Stimulated activated naive B cell treated with anti-CD40 and anti-IgM and Interleukin-4, amounts not matched to agents 10 μg/mL and 1 μg/mL and 100 μg/mL, for 72 hours (primary cell): ENCODE measurements at places on chromosomes 1 and 21.

DNA sequence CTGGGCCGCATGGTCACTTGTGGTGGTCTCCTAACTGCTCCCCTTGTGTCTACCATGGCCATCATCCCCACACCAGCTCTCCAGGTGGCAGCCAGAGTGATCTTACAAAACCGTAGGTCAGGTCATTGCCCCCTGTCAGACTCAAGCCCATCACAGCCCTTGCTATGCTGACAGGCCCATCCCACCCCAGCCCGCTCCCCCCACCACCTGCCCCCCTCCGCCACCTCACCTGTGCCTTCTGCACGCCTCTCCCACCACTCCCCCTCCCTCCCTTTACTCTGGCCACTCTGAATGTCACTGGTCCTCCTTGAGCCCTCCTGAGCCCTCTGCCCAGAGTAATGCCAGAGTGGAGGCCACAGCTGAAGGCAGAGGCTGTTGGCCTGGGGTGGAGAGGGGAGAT is 28.5 kb downstream of the TEX35 start:
- DNase-seq = no peak

- no peak for DNase-seq
These were observed 476 bp downstream of the AXDND1 start for GRCh38 chr1:179366093-179366800.

- DNase-seq = no peak
These were observed 44.2 kb downstream of the PKNOX1 start for GRCh38 chr21:43018519-43018918.

DNA sequence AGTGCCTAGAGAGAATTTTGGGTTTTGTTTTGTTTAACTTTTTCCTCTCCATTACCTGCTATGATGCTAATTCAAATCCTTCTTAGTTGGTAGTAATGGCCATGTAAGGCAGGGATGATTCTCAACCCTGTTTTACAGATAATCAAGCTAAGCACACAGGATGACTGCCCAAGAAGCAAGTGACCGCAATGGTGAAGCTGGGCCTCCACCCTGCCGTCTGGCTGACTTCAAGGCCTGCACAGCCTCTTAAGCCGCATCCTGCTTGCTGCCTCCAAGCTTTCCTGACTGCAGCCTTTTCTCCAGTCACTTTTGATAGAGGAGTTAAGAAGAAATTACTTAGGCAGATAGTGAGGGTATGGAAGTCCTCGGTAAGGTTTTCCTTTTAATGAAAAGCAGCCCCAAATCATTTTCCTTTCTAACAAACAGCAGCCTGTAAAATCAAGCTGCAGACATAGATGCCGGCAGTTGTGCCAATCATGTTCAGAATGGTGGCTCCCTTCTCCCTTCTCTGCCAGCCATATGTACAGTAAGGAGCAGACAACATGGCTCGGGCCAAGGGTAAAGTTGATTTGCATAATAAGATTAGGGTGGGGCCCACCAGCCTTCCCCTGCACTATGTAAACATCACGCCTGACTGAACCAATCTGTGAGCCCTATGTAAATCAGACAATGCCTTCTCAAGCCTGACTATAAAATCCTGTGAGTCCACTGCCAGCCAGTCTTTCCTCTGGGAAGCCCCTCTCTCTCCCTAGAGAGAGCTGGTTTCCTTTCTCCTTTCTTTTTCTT is 8.8 kb upstream of the CTBS start:
- no peak for DNase-seq
